ENCODE measurements at places on chromosomes 6 and 20.

DNA sequence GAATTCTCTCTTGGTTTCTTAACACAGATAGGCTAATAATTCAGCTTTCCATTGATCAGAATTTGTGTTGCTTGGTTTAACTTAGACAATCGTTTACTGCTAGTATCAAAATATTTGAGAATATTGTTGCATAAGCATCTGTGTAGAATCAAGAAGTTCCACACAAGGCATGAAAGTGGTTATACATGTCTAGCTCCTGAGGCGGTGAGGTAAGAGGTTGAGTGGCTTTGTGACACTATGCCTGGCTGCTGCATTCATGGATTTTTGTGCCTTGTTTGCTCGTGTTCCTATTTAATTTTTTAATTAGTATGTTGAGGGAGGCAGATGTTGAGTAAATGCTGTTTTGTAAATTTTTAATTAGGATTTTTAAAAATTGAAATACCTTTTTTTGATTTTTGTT, 10.2 kb downstream of the PKIB start:
- no peak for DNase-seq

- no peak for DNase-seq
Observed at GRCh38 chr20:21836346-21836745, 130.9 kb downstream of the PAX1 start.

GRCh38 chr20:11929947-11930346, 12.3 kb downstream of the BTBD3 start:
- DNase-seq, result no peak

- no peak for DNase-seq
Observed at GRCh38 chr6:124008000-124008987, 204.6 kb downstream of the NKAIN2 start.

DNA sequence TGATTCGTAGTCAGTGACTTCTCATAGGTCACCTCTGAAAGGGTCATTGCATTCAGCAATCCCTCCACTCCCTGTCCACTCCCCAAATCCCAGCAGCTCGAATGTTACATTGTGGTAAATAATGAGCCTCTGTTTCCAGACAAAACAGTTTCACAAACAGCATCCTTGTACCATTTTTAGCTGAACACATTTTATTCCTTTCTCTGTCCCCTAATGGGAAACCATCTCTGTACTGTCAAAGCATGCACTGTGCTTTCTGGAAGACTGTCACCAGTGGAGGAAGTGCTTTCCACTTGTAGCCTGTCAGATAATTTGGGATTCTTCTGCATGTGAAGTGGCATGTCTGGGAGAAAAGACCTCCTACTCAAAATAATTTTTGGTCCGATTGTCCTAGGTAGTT, 82.0 kb downstream of the SLC35F1 start:
- no peak for DNase-seq

- peak; percentile 49 for DNase-seq
Observed at GRCh38 chr6:31826793-31827285, 699 bp upstream of the HSPA1B start.

GRCh38 chr6:93423542-93423941, 4.2 kb upstream of the EPHA7 start:
- no peak for DNase-seq

GRCh38 chr20:20205862-20206236, 153.5 kb downstream of the CFAP61 start:
- DNase-seq, result no peak

- peak; percentile 61 for DNase-seq
Observed at GRCh38 chr6:29723666-29724588, 693 bp downstream of the HLA-F start.

- no peak for DNase-seq
Observed at GRCh38 chr6:34248198-34248726, 544 bp downstream of the SMIM29 start.

- no peak for DNase-seq
Observed at GRCh38 chr20:62676976-62677375, 31.7 kb upstream of the NTSR1 start.

Measured in GM12891 (cell line).